Aorta (tissue), 5 donors: ENCODE measurements at places on chromosomes 5 and 9.

GRCh38 chr5:152177626-152178349 lies 227.3 kb downstream of the NMUR2 start:
- no peak for DNase-seq
- no peaks in the 10 kb centered on the region for H3K4me1 ChIP-seq
- H3K4me3 ChIP-seq: no peak overlapping the region

DNA sequence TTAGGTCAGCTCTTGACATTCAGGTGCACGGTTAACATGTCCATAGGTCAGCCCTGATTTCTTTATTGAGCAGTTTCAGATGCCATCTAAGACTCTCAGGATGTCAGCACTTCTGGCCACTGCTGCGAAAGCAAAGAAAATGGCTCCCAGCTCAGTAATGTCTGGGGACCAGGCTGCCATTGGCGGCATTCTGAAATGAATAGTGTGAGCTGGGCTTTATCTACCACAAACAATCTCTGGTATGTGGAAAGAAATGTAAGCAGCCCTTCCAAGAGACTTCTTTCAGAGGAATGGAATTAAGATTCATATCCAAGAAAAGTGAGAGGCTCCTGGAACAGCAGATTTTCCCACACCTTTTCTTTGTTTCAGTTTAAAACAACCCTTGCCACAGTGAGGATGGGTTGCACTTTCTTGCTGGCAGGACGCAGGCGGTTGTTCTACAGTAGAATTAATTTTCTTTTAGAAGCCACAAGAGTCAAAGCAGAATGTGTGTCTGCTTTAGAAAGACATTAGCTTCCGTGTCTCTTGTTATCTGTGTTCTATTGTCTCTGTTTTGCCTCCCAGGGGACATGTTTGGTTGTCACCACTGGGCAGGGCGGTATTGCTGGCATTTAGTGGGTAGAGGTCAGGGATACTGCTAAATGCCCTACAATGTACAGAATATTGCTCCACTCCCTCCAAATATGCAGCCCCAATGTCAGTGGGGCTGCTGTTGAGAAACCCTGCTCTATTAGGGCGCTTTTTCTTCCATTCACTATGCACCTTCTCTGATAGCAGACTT lies 149.9 kb upstream of the ANKH start:
- peaks cover 6% of the 10 kb centered on the region for H3K4me1 ChIP-seq
- no peaks in the 10 kb centered on the region for H3K27me3 ChIP-seq
- no peak overlapping the region for H3K4me3 ChIP-seq
- peak overlapping the region; percentile 62 for H3K27ac ChIP-seq
- DNase-seq: peak; percentile 77

DNA sequence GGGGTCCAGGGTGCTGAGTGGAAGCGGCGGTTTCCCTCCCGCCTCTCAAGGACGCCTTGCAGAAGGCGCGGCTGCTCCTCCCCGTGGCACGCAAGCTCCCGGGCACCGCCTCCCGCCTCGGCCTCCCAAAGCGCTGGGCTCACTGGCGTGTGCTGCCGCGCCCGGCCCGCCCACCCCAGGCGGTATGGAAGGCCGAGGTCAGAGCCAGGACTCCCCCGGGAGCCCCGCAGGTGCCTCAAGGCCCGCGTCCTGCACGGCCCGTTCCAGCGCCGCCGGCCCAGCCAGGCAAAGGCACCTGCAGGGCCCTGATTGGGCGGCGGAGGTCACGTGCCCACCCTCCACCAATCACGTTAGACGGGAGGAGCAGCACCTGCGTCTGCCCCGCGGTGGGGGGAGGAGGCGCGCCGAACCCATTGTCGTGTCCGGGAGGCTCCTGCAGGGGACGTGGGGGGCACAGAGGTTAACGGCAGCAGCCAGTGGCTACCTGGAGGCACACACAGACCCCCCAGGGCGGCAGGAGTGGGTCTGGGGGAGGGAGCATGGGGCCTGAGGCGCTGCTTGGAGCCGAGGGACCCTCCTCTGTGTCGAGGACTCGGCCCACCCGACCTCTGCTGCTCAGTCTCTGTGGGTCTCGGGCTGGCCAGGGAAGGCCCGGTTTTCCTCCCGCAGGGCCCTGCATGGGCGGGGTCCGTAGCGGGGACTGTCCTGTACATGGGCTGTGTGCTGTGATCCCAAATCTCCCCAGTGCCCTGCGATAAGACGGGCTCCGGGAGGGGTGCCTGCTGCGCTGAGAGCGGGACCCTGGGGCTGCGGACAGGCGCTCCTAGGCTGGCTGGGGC lies 2.0 kb upstream of the LCN12 start:
- peak; percentile 98 for DNase-seq
- no peaks in the 10 kb centered on the region for H3K36me3 ChIP-seq
- H3K4me3 ChIP-seq: peak overlapping the region; percentile 21
- no peaks in the 10 kb centered on the region for H3K27me3 ChIP-seq

DNA sequence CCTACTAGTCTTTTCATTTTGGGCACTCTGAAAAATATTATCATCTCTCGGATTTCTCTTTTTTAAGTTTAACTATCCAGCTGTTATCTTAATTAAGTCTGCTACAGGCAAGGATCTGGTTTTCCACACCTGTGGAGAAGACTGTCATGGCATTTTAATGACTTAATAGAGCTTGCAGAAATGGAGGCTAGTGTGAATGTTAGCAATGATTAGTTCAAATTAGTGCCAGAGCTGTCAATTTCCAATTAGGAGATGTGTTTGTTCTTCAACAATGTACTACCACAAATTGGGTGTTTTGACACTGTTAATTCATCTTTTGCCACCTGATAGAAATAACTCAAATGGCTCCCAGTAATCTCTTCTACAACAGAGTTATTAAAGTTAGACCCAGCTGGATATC lies 2023.0 kb upstream of the CDH9 start:
- no peak for DNase-seq
- no peak overlapping the region for H3K4me3 ChIP-seq
- H3K36me3 ChIP-seq: no peaks in the 10 kb centered on the region
- H3K4me1 ChIP-seq: no peaks in the 10 kb centered on the region
